ENCODE measurements at places on chromosomes 16 and 17.

DNA sequence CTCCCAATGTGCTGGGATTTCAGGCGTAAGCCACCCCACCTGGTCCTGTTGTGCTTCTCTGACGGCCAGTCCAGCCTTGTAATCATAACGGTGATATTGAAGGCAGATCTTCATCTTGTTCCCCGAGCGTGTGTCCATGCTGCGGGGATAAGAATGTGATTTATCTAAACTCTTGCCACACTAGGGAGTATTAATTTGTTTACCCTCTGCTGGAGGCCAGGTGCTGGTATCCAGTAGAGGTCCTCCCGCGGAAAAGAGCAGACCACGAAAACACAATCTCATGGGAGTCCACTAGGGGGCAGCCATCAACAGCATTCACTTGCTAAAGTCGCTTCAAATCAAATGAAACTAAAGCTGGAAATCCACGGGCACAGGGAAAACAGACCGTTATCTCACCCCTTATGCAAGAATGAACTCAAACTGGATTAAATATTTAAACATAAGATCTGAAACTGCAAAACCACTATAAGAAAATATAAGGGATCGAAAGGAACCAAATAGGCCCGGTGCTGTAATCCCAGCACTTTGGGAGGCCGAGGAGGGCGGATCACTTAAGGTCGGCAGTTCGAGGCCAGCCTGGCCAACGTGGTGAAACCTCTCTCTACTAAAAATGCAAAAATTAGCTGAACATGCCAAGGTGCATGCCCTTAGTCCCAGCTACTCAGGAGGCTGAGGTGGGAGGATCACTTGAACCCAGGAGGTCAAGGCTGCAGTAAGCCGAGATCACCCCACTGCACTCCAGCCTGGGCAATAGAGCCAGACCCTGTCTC, 22.3 kb upstream of the RBBP6 start:
- H3K27ac ChIP-seq: no peak overlapping the region
- no peaks in the 10 kb centered on the region for H3K4me1 ChIP-seq
- DNase-seq: peak; percentile 79

- H3K4me3 ChIP-seq: no peak overlapping the region
- peaks cover 24% of the 10 kb centered on the region for H3K4me1 ChIP-seq
- DNase-seq: no peak
Observed at GRCh38 chr16:18933501-18933900, 7.3 kb upstream of the SMG1 start.

DNA sequence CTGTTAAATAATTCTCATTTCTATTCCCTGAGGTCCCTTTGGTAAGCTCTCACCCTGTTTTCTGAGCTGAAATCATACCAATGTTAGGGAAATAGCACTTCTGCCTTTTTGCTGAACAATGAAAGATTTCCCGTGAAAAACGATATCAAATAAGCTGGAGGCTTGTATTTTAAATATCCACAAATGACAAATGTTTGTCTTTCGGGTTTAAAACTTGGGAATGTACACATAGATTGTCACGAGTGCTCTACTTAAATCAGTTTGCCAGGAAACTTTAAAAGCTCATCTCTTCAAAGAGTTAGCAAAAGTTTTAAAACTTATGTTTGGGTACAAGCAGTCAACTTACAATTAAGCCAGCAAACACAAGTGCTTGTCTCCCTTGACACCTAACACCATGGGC, 393.5 kb upstream of the MON1B start:
- no peak for DNase-seq
- H3K4me1 ChIP-seq: no peaks in the 10 kb centered on the region
- peaks cover 9% of the 10 kb centered on the region for H3K27me3 ChIP-seq
- no peak overlapping the region for H3K27ac ChIP-seq
- no peaks in the 10 kb centered on the region for H3K36me3 ChIP-seq

DNA sequence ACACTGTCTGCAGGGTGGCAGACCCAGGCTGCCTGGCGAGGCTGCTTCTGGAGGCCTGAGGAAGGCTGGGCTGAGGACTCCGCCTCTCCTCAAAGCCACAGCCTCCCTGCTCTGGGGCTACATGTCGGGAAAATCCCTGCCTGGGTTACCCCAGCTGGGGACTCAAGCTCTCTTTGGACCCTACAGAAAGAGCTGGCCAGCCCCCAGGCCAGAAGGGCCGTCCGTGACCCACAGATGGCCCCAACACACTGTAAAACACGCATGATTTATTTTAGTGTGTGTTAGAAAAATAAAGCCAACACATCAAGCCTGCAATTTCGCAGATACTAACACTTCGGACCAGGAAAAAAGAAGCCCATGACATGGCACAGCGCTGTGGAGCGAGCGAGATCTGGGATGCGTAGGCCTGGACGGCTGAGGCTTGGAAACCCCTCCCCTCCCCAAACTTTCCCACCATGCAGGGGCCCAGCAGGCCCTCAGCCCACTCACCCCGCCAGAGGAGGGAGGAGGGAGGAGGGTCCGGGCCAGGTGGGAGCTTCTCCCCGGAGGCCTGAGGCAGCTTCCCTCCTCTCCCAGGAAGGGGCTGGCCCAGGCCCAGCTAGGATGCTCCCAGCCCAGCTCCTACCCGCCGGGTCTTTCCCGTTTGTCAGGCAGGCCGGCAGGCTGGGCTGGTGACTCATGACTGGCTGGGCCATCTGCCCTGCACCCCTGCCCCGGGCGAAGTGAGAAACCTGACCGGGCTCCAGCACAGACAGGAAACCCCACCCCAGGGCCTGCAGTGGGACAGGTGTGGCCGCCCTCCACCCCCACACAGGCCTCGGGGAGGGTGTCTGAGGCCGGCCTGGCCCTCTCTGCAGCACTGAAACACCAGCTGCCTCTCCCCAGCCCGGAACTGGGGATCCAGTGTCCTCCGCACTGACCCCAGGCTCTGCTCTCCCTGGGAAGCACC, 34.1 kb upstream of the SLC38A10 start:
- peak; percentile 64 for DNase-seq
- H3K4me3 ChIP-seq: peak overlapping the region; percentile 48
- H3K27ac ChIP-seq: peak overlapping the region; percentile 93
- no peaks in the 10 kb centered on the region for H3K36me3 ChIP-seq

DNA sequence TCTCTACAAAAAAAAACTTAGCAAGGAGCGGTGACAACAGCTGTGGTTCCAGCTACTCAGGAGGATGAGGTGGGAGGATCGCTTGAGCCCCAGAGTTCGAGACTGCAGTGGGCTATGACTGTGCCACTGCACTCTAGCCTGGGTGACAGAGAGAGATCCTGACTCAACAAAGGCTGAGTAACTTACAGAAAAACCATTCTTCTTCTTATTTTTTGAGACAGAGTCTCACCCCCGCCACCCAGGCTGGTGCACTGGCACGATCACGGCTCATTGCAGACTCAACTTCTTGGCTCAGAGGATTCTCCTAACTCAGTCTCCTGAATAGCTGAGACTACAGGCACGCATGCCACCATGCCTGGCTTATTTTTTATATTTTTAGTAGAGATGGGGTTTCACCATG, 56.0 kb downstream of the CYB5D2 start:
- DNase-seq: no peak
- peaks cover 38% of the 10 kb centered on the region for H3K36me3 ChIP-seq
- no peaks in the 10 kb centered on the region for H3K4me1 ChIP-seq
- H3K27me3 ChIP-seq: no peaks in the 10 kb centered on the region
- no peak overlapping the region for H3K4me3 ChIP-seq
- H3K27ac ChIP-seq: no peak overlapping the region

Data from nephron progenitor cell (in vitro differentiated cells).